ENCODE measurements at places on chromosomes 7 and 10.

DNA sequence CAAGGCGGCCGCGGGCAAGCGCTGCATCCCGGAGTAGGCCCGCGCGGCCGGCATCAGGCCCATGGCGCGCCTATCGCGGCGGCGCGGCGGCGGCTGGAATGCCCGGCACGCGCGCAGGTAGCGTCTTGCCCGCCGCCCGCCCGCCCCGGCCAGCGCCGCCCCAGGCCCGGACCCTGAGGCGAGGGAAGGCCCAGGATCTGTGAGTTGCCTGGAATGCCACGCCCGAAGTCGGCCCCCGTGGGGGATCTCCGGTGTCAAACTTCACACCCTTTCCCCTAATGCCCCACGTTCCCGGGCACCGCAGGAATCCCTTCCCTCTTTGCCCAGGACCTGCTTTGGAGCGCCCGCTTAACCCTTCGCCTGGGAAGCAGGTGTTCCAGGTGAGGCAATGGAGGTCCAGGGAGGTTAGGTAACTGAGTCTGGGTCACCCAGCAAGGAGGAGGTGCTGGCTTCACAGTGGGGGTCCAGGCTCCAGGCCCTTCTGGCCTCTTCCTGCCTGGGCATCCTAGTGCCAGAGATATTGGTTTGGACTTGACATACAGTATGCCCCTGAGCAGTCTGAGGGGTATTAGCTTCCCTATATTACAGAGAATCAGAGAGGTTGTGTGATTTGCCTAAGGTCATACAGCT is 138.1 kb downstream of the ARHGAP22 start:
- DNase-seq, result no peak

DNA sequence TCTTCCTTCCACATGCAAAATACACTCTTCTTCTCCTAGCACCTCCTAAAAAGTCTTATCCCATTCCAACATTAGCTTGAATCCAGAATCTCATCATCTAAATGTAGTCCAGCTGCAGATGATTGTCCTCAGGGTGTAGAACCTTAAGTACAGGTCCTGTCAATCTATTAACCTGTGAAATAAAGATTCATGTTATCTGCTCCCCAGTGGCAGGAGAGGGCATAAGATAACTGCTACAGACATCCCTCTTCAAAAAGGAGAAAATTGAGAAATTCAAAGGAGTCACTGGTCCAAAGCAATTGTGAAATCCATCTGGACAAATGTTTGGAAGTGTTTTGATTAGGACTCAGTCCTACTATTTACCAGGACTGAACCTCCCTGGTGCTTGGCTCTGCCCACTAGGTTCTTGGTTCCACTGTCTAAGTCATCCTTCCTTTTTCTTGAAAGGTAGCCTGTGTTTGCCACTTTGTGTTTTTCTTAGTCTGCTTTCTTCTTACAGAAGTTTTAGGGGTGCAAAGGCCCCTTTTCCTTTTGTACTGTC is 96.2 kb downstream of the ADD3 start:
- no peak for DNase-seq

DNA sequence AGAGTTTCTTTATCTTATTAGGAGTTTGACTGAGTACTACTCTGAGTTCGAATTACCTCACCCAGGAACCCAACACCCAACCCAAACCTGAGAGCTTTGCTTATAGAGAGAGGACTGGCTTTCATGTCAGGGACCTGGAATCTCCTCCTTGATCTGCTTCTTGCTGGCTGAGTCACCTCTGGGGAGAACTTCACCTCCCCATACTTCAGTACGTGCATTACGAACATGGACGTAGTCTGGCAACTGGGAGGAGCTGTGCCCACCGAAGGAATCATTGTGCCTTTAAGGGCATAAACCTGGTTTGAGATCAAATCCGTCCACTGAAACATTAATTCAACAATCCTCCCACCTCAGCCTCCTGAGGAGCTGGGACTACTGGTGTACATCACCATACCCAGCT is 12.2 kb upstream of the PSAP start:
- DNase-seq, result no peak

- DNase-seq, result no peak
Measured at GRCh38 chr7:158209435-158209834, 378.2 kb downstream of the PTPRN2 start.

- no peak for DNase-seq
Measured at GRCh38 chr7:44057849-44058758, 7.3 kb downstream of the PGAM2 start.

DNA sequence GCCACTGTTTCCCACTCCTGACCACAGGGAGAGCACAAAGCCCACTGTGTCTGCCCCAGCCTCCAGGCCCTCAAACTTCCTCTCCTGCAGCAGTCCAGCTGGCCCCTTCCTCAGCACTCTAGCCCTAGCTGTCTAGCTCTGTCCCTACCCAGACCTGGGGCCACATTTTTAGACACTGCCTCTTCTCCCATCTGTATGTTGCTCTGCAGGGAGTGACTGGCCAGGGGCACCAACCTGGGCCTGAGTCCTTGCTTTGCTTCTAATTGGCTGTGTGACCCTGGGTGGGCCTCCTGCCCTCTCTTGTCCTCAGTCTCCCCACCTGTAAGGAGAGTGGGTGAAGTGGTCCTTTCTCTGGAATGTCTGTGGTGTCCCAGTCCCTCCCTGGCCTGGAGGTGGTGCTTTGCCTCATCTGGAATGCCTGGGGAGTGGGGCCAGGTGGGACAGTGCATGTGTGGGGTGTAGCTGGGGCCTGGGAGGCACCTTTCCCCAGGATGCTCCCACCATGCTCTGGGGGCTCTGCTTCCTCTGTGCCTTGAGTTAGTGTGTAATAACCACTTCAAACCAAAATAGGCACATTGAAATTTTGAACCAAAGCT is 25.1 kb downstream of the AQP1 start:
- no peak for DNase-seq

- DNase-seq, result no peak
Measured at GRCh38 chr7:121574109-121574508, 178.0 kb upstream of the FAM3C start.

DNA sequence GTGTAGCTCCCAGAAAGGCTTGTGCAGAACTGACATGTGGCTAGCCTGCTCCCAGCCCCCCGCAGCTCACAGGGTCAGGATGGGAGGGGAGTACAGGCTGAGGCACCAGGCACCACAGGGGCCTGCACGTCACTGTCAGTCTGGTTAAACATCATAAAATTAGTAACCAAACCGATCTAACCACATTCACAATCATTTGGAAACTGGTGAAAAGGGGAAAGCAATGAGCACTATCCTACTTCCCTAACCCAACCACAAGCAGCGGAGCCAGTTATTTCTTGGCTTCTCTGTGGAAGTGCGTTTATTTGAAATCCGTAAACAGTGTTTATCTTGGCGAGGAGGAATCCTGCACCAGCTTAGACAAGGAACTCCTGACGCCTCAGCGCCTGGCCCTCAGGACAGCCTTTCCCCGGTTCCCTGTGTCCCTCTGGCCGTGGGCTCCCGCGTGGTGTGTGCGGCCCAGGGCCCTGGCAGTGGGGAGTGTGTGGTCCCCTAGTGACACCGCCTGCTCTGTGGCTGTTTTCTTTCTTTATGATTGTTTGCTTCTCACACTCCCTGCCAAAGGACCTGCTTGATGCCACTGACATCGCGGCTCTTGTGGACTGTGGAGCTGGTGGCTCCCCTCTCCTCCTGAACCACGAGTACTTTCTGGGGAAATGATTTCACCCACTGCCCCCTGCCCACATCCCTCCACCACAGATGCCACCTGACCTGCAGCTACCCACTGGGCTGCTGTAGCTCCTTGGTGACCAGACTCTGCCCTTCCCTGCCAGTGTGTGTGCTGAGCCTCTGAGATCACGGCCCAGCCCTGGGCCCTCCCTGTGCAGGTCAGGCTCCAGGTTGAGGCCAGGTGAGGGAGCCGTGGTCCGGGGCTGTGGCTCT is 38.0 kb downstream of the INPP5A start:
- DNase-seq, result peak; percentile 93

DNA sequence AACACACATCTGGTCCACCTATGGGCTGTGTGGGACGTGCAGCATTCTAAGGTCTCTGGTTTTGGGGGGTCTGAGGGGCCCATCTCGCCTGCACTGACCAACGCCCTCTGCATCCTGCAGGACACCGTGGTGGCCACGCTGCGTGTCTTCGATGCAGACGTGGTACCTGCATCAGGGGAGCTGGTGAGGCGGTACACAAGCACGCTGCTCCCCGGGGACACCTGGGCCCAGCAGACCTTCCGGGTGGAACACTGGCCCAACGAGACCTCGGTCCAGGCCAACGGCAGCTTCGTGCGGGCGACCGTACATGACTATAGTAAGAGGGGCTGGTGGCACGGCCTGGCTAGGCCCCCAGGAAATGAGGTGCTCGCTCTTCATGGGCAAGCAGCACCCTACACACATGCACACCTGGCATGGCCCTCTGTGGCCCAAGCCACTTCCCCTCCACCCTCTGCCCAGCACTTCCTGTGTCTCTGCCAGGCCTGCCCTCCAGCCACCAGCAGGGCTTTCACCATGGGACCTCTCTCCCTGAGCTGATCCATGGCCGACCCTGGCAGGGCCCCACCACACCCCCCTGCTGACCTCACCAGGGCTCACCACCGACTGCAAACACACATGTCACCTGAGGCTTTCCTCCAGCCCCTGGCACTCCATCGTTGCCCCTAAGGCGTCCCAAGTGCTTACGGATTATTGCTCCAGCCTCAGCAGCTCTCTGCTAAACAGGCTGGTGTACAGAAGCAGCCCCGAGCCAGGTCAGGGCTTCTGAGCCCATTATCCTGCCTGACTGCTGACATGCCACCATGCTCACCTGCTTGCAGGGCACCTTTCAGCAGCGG is 29.6 kb downstream of the RET start:
- no peak for DNase-seq

GRCh38 chr10:5486853-5487235 is 12.5 kb downstream of the CALML5 start:
- DNase-seq, result no peak

- no peak for DNase-seq
Measured at GRCh38 chr10:123948030-123948823, 56.6 kb upstream of the CPXM2 start.

- DNase-seq, result no peak
Measured at GRCh38 chr10:79356104-79356503, 8.8 kb downstream of the PPIF start.

- DNase-seq, result no peak
Measured at GRCh38 chr7:38880035-38880434, 29.0 kb downstream of the VPS41 start.

- DNase-seq, result no peak
Measured at GRCh38 chr10:92742331-92743228, 52.8 kb downstream of the HHEX start.

GRCh38 chr10:52059089-52059488 is 255.0 kb upstream of the DKK1 start:
- no peak for DNase-seq

GRCh38 chr7:91946549-91946948 is 5.9 kb downstream of the AKAP9 start:
- DNase-seq, result no peak

GRCh38 chr7:123367484-123368122 is 166.8 kb downstream of the IQUB start:
- DNase-seq, result peak; percentile 6

- no peak for DNase-seq
Measured at GRCh38 chr7:50718311-50718710, 64.4 kb downstream of the GRB10 start.

GRCh38 chr10:89310056-89310893 is 8.4 kb downstream of the IFIT2 start:
- DNase-seq, result no peak

DNA sequence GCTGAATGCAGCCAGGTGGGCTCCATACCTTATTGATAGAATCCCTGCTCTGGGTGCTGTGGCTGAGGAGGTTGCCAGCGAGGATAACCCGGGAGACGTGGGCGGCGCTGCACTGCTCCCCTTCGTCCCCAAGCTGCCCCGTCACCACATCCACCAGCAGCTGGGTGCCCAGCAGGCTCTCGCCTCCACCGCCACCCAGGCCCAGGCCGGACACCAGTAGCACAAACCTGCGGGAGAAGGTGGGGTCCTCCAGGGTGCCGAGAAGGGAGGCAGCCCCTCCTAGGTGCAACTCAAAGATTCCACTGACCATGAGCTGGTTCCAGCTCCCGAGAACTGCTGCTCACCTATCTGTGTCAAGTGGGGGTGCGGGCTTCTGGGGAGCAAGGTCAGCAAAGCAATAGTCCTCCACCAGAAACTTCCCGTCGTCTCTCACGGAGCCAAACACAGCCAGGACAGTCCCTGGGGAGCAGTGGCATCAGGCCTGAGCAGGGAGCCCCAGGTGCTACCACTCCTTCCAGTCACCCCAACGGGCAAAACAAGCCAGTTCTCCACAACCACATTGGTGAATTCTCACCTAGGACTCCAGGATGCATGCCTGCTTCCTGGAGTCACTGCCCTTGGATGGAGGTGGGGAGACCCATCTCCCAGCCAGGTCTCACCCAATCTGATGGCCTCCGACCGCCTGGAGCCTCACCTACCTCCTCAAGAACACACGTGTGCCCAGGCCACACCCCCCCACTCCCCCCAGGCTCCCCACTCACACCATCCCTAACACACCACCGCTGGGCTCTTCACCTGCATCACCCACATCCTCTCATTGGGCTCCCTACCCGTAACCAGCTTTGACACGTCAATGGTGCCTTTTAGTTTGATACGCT is 6.3 kb downstream of the POLD2 start:
- no peak for DNase-seq

DNA sequence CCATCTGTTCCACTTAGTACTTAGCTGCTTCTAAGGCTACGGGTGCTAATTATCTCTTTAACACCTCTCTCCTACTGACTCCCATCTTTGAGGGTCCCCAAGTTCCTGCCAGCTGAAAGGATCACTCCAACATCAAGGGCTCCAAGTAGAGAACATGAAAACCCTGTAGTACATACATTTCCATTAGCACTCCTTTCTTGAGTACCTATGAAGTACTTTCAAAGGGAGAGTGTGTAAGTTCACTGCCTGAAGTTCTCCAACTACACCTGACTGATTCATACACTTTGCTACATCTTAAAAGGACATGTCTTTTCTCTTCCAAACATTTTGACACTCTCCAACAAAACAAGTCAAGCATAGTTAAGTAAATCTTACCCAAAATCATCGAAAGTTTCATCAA is 113.8 kb downstream of the COL28A1 start:
- no peak for DNase-seq

GRCh38 chr7:108004220-108005142 is 1.5 kb upstream of the LAMB1 start:
- peak; percentile 84 for DNase-seq

DNA sequence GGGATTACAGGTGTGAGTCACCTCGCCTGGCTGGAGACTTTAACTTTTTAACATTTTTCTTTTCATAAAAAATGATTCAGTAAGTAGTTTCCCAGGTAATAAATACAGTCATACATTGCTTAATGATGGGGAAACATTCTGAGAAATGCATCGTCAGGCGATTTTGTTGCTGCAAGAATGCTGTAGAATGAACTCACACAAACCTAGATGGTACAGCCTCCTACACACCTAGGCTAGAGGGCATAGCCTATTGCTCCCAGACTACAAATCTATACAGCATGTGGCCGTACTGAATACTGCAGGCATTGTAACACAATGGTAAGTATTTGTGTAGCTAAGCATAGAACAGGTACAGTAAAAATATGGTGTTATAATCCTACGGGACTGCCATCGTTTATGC is 108.5 kb upstream of the SFMBT2 start:
- peak; percentile 16 for DNase-seq

GRCh38 chr7:70599446-70600190 is 532.3 kb upstream of the GALNT17 start:
- no peak for DNase-seq
